ENCODE measurements at places on chromosomes 1 and 21.

- DNase-seq = peak; percentile 91
Measured at GRCh38 chr1:177505905-177506590, 335.3 kb downstream of the BRINP2 start.

DNA sequence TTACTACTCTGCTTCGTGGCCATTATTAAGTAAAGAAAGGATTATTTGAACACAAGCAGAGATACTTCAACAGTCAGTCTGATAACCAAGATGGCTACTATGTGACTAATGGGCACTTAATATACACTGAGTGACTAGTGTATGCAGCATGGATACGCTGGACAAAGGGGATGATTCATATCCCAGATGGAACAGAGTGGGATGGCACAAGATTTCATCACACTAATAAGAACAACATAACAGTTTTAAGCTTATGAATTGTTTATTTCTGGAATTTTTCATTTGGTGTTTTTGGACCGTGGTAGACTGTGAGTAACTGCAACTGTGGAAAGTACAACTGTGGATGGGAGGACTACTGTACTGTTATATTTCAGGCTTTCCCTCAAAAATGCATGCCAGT is 9.4 kb downstream of the ZCCHC17 start:
- DNase-seq = peak; percentile 97

DNA sequence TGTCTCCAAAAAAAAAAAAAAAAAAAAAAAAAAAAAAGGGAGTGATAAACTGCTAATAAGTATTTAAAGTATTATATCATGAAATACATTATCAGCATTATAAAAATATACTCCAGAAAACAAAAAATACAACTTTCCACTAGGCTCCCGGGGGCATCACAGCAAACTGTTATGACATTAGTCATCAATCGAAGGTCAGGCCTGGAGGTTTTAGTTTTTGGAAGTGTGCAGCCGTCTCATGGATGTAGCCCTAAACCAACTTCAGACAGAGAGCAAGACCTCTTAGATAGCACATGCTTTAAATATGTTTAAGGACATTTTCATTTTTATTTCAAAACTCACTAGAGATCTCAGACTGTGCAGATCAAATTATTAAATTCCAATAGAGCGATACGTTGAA is 106.3 kb downstream of the RERE start:
- DNase-seq = no peak

DNA sequence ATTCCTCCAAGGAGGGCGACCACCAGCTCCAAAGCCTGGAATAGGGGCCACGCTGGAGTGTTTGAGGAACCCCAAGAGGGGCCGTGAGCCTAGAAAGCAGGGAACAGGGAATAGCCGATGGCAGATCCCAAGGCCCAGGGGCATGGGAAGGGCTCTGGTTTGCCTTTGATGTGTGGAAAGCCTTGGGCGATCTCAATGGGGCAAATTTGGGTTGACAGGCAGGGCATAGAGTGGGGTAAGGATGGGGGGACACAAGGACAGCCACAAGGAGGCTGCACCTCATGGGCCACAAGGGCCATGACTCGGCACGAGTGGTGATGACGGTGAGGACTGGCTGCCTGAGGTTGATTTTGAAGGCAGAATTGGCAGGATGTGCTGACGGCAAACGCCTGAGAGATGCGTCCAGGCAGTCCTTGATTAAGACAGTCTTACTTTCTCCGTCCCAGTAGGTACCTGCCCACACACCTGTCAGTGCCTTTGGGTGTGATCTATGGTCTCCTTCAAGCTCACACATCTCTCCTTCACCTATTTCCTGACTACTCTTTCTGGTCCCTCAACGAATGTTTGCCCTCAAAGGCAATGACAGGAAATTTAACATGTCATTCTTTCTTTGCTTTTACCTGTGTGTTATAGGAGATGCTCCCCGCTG is 2.0 kb upstream of the TMPRSS3 start:
- no peak for DNase-seq

DNA sequence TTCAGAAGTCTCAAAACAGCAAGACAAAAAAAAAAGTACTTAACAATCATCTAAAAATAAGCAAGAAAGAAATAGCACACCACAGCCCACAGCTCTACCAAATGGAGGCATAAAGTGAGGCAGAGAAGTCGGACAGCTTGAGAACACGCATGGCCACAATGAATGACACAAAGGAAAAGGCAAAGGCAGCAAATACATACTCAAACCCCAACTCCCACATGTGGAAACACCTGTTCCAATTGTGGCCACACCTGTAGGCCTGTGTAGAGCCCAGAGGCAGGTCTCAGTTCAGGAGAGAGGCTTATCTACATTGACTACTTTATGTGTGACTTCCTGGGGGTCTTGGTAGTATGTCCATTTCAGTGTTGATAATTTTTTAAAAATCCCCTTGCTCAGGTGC is 543.5 kb downstream of the LMO4 start:
- DNase-seq = no peak

DNA sequence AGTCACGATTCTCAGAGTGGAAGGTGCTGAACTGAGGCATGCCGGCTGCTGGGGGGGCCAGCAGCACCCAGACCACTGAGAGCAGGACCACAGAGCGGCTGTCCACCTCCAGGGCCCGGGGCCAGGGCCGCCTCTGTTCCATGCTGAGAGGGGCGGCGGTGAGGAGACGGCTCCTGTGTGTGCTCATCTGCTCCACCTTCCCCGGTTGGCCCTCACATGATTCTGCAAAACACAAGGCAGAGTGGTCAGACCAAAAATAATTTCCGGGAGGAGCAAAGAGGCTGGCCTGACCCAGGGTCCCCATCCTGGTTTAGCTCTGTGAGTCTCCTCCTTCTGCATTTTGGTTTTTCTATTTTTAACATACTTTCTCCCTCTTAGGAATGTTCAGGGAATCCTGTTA is 26.4 kb downstream of the PLXNA2 start:
- DNase-seq = no peak

- DNase-seq = no peak
Measured at GRCh38 chr1:8457760-8458381, 140.0 kb downstream of the SLC45A1 start.

- no peak for DNase-seq
Measured at GRCh38 chr1:43465505-43466067, 11.9 kb upstream of the HYI start.

DNA sequence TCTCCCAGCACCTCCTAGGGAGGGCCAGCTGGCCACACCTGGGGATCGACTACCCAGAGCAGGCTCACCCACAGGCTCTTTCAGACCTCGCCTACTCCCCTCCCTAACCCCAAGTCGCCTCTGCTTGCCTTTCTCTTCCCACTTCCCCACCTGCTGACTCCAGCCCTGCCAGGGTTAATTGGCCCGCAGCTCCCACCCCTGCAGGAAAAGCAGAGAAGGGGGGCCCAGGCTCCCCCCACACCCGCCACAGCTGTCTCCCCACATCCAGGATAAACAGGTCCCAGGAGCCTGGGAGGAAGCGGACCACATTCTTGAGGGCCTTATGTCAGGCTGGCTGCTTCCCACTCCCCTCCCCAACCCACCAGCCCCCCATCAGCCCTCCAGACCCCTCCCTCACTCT is 45.0 kb downstream of the TAS1R2 start:
- DNase-seq = no peak

DNA sequence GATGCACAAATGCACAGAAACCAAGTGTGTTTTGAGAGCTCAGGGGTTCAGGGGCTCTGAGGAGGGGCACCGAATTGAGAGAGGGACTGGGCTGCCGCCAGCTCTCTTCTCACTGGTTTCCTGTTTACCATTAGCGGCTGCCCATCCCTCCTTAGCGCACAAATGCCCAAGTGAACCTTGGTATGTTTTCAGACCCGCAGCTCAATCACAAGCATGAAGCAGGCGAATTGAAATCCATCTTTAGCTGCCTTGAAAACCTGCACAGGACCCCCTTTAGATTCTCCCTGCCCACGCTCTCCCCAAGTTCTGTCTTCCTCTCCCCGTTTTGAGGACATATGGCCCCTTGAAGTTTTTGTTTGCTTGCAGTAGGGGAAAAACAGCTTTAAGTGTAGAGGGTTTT is 61.1 kb upstream of the ACOT11 start:
- DNase-seq = no peak

GRCh38 chr21:18529254-18529653 is 125.7 kb upstream of the TMPRSS15 start:
- peak; percentile 68 for DNase-seq

GRCh38 chr1:197485790-197486189 is 217.7 kb downstream of the CRB1 start:
- DNase-seq = peak; percentile 59

Data from bronchial epithelial cell (primary cell).